ENCODE measurements at places on chromosomes 3 and 15. TPM values are rescaled to one million over a fixed set of nuclear protein-coding genes. Genes with fewer than 3 reads are reported as not detected.

The CCDC39 gene
- total RNA-seq = not detected

The CPN2 gene
- not detected for total RNA-seq

The DUOXA2 gene
- not detected for total RNA-seq

The LMAN1L gene
- total RNA-seq = 0.15 TPM

The EBLN2 gene
- 5.0 TPM for total RNA-seq

The UBAP1L gene
- 10.2 TPM for total RNA-seq

The UNC13C gene
- total RNA-seq = not detected

The CNTN4 gene
- total RNA-seq = not detected

The NISCH gene
- 65.4 TPM for total RNA-seq

The THSD4 gene
- under 0.01 TPM for total RNA-seq

The PLSCR2 gene
- not detected for total RNA-seq

The ECE2 gene
- total RNA-seq = not detected

The CCDC50 gene
- 133 TPM for total RNA-seq

The SNTN gene
- not detected for total RNA-seq

The FSIP1 gene
- total RNA-seq = 0.93 TPM

The GATM gene
- total RNA-seq = 20.3 TPM

The CHRD gene
- not detected for total RNA-seq

The PPP4R2 gene
- total RNA-seq = 82.3 TPM

The GOLGA6L7 gene
- not detected for total RNA-seq

The GPR171 gene
- not detected for total RNA-seq

The ACAN gene
- total RNA-seq = not detected

The OR4F15 gene
- 0.31 TPM for total RNA-seq

The ASB14 gene
- not detected for total RNA-seq

The CPLX3 gene
- total RNA-seq = not detected

The RARRES1 gene
- 0.69 TPM for total RNA-seq

The CIB1 gene
- 23.4 TPM for total RNA-seq

The ENTPD3 gene
- under 0.01 TPM for total RNA-seq

The BCHE gene
- total RNA-seq = 46.3 TPM

The TRIM71 gene
- under 0.01 TPM for total RNA-seq

The SLC12A1 gene
- 0.15 TPM for total RNA-seq

The HYKK gene
- total RNA-seq = 5.8 TPM

The CILP gene
- total RNA-seq = not detected

The SLC2A2 gene
- not detected for total RNA-seq

The RARB gene
- total RNA-seq = 5.5 TPM

The SNX33 gene
- 24.4 TPM for total RNA-seq

The ADAMTS9 gene
- 2.4 TPM for total RNA-seq

The TMEM40 gene
- total RNA-seq = not detected

The LRTM1 gene
- total RNA-seq = not detected

The FES gene
- 23.4 TPM for total RNA-seq

The KLHL6 gene
- 2.3 TPM for total RNA-seq

The PCLAF gene
- total RNA-seq = 20.4 TPM

The SLC22A14 gene
- 0.36 TPM for total RNA-seq

The CHRNA3 gene
- total RNA-seq = under 0.01 TPM

The SCAANT1 gene
- total RNA-seq = not detected

The ISL2 gene
- not detected for total RNA-seq

The CCR9 gene
- total RNA-seq = not detected

The PROS1 gene
- 64.6 TPM for total RNA-seq

The BHLHE40 gene
- total RNA-seq = 93.4 TPM

The AGTR1 gene
- total RNA-seq = 0.36 TPM

The AKAP13 gene
- 103 TPM for total RNA-seq

The TNFSF10 gene
- total RNA-seq = 1.7 TPM

The CHRNA7 gene
- total RNA-seq = 2.1 TPM

The VIPR1 gene
- not detected for total RNA-seq

The ASB7 gene
- 23.3 TPM for total RNA-seq

The APOD gene
- total RNA-seq = 26.6 TPM

The MESP2 gene
- total RNA-seq = not detected

The FANCD2OS gene
- not detected for total RNA-seq

The A4GNT gene
- not detected for total RNA-seq

The STRIT1 gene
- total RNA-seq = not detected

The CSTA gene
- not detected for total RNA-seq

Measured in melanocyte of skin (primary cell).